ENCODE measurements at places on chromosomes 11 and 22.

DNA sequence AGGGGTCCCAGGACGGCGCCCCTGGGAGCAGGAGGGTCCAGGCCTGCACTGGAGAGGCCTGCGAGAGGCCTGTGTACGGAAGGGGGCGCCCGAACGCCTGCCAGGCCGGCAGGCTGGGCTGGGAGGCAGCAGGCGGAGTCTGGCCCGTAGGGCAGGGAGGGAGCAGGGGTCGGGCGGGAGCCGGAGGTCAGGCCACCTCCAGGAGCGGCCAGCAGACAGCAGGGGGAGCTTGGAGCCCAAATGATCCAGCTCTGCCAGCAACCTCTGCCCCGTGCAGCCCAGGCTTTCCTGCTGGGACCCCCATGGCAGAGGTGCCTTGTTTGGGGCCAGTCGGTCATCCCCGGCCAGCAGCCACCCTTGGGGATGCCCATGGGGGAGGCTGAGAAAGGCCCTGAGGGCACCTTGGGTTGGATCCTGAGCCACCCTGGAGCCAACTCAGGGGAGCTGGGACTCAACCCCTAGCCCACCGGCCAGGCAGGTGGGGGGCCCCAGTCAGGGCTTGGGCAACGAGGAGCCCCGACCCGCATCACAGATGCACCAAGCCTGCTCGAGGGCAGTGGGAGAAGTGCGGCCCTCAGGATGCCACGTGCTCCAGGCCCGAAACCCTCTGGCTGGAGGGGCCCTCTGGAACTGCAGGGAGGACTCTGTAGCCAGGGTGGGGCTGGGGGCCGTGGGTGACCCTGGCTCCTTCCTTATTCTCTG is 9.6 kb upstream of the SYT8 start:
- no peak for DNase-seq

- no peak for DNase-seq
Observed at GRCh38 chr22:43177479-43177878, 9.5 kb downstream of the TTLL12 start.

DNA sequence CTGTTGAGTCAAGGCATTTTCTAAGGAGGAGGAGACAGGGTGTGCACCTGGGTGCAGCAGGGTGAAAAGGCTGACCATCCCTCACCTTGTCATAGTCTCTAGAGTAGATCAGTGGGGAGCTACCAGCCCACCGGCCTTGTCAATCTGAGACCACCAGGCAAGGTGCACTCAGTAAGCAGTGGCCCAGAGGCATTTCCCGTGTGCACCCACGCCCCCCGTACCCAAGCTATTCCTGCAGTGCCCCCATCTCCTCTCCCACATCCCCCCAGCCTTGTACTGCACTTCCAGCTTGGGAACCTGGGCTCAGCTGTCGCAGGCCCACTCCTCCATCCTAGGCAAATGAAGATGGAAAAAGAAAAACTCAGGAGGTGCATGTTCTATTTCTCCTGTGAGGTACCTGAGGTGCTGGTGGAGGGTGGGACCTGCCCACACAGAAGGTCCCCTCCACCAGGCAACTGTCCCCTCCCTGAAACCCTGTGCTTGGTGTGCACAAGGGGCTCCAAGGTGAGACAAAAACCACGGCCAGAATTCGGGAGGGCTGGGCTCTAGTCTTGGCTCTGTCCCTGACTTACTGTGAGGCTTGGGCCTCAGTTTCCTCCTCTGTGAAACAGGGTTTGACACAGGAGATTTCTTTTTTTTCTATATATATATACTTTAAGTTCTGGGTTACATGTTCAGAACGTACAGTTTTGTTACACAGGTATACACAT is 8.4 kb downstream of the P2RY2 start:
- no peak for DNase-seq

- DNase-seq = no peak
Observed at GRCh38 chr11:15910761-15911160, 445.6 kb downstream of the SOX6 start.

DNA sequence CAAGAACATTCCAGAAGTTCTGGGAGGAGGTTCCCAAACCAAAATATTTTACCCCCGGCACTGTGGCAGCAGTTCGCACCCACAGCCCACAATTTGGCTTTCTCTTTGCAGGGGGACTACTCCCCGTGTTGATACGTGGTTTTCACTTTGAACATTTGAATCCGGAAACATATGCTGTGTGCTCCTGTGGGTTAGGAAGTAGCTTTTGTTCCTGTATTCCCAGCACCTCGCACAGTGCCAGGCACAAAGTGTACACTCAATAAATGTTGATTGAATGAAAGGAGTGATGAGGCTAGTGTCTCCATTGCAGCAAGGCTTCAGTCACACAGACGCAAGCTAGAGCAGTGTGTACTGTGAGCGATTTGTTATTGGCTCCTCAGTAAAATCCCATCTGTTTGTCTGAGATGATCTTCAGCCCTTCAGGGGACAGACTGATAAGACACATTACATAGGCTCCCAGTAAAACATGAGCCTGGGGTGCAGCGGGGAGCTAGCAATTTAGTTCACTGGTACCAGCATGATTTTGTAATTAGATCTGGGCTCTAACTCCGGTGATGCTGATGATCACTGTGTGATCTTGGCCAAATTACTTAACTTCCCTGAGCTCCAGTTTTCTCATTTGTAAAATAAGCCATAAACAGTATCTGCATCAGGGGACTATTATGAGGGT is 2.2 kb downstream of the LAYN start:
- no peak for DNase-seq

DNA sequence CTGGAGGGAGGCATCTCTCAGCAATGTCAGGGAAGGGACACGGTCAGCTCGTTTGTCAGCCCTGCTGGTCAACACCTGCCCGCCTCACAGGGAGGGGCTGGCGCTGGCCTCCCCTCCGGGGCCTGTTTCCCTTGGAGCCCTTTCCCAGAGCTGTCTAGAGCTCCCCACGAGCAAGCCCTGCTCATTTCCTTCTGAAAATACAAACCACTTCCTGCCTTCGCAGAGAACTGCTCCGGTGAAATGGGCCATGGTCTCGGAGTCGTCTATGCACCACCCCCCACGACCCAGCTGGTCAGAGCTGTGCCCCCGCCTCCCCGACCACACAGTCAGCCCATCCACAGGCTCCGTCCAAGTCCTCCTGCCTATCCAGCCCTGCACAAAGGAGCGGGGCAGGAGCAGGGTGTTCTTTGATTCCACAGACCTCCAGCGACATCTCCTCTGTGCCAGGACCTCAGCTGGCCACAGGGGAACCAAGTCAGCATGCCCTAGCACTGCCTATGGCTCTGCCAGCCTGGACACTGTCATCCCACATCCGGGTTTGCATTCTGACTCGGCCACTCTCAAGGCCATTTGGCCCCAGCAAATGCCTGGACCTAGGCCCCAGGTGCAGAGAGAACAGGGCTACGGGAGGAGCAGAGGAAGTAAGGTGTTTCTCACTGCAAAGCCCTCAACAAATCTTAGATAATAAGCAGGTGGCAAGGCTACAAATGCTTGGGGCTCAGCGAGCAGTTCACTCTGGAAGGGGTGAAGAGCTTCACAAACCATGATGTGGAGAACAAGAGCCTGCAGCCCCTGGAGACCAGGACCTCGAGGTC is 82.1 kb upstream of the WNT11 start:
- DNase-seq = no peak

GRCh38 chr11:73225001-73225686 is 7.1 kb downstream of the P2RY2 start:
- no peak for DNase-seq

GRCh38 chr22:22752556-22753477 is 108.4 kb downstream of the GGTLC2 start:
- DNase-seq = peak; percentile 9

DNA sequence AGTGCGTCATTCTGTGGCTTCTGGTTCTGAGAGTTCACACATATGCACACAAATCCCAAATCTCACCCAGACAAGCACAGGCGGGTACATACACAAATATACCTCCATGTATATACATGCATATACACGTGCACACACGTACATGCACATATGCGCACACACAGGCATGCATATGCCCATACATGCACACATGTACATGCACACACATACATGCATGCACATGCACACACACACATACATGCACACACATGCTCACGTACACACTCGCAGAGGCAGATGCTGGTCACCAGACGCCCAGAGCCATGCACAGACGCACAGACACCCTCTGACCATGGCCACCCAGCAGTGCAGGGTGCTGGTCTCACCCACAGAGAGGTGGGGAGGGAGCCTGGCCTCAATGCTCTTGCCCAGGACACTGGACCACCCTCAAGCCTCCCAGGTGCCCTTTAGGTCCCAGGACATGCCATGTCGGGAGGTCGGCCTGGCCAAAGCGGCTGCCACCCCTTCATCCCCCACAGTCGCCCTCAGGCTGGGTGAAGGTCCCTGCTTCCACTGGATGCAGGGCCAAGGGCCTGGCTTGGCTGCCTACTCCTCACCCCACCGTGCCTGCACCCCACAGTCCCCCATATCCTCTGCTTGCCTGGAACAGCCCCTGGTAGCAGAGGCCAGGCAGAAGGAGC is 9.5 kb downstream of the DUSP8 start:
- no peak for DNase-seq

GRCh38 chr11:71440021-71440755 is 8.0 kb downstream of the DHCR7 start:
- DNase-seq = no peak

- no peak for DNase-seq
Observed at GRCh38 chr11:37612146-37612545, 1014.1 kb upstream of the RAG2 start.

GRCh38 chr11:61406067-61406466 is 13.7 kb downstream of the TMEM216 start:
- DNase-seq = no peak

GRCh38 chr11:64065141-64065465 is 29.4 kb downstream of the FLRT1 start:
- DNase-seq = no peak

DNA sequence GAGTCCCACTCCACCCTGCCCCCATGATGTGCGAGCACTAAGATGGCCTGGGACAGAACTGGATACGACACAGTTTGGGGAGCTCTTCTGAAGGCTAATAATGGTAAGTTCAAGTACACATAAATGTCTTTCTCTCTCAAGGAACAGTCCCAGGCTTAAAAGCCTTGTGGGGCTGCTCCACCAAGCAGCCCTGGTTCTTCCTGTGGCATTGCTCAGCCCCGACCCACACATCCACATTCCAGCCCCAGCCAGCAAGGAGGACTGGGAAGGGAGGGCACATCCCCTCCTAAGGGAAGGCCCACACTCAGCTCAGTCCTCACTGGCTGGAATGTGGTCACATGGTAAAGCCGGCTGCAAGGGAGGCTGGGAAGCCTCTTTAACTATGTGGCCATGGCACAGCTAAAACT is 13.3 kb upstream of the MB start:
- peak; percentile 80 for DNase-seq

DNA sequence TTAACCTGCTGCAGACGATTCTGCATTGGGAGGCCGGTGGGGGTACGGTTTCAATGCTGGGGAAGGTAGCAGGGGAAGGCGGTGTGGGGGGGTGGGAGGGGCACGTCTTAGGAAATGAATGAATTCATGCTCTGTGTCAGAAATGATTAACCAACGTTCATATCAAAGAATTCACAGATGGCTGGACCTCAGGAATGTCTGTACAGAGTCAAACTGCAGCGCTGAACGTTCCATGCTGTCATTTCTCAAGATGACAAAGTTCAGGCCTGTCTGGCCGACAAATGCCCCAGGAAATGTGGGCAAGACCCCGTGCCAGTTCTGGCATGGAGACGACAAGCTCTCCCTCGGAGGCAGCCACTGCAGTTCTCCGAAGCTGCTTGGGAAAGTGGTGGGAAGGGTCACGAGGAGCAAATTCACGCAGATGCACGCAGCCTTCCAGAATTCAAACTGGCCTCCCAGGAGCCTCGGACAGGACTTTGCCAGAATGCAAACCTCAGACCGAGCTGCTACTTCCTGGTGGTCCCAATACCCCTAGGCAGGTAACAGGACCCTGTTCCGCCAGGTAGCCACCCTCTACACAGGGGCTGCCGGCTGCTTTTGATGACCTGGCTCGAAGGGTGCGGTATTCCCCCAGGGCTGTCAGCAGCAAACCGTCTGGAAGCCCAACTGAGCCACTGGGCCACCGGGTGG is 81.5 kb downstream of the TRMU start:
- DNase-seq = no peak

GRCh38 chr11:46422588-46422987 is 31.0 kb upstream of the CHRM4 start:
- no peak for DNase-seq

DNA sequence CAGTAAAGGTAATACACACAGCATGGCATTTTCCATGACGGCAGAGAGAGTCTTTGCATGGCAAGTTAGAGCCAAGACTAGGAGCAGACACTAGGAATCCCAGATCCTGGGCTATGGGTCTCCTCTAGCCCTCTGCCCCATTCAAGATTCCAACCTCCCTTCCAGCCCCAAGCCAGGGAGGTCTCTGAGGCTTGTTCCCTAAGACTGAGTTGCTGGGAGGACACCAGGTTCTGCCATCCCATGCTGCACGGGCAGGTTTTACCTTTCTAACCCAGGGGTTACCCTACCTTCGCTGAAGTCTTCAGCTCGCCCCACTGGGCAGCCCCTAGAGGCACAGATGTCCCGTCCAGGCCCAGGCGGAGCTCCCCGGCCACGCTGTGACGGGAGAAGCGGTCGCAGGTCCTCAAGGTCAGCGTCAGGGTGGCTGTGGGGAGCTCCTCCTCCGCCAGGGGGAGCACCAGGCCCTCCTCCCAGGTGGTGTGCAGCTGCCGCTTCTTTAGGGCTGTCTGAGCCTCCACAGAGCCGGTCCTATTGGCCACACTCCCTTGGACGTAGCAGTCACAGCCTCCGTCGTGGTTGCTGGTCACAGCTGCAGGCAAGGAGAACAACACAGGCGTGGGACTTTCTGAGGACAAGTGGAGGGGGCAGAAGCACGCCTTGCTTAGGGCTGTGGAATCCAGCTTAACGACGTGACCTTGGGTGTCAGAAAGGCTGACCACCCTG is 33.8 kb downstream of the SYT13 start:
- DNase-seq = peak; percentile 59

GRCh38 chr11:19578871-19579270 is 133.8 kb upstream of the NAV2 start:
- DNase-seq = no peak

DNA sequence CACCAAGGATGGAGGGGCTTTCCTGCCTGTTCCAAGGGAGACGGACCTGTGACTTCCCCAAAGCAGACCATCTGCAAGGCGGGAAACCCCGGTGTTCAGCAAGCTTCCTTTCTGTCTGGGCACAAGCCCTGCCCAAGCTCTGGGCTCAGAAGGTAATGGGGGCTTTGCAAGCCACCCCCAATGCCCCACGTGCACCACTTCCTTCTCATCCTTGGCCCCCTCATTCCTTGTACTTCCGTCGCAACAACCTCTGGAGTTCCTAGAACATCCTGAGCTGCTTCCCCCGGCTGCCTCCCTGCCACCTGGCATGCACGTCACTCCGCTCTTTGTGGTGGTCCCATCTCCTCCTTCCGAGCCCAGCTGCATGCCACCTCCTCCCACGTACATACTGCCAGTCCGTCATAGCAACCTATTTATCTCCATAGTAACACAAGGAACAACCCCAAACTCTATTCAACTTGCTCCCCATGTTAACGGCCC is 3.9 kb downstream of the MYEOV start:
- no peak for DNase-seq
